GM13977 (cell line): ENCODE measurements at places on chromosomes 2 and 18.

DNA sequence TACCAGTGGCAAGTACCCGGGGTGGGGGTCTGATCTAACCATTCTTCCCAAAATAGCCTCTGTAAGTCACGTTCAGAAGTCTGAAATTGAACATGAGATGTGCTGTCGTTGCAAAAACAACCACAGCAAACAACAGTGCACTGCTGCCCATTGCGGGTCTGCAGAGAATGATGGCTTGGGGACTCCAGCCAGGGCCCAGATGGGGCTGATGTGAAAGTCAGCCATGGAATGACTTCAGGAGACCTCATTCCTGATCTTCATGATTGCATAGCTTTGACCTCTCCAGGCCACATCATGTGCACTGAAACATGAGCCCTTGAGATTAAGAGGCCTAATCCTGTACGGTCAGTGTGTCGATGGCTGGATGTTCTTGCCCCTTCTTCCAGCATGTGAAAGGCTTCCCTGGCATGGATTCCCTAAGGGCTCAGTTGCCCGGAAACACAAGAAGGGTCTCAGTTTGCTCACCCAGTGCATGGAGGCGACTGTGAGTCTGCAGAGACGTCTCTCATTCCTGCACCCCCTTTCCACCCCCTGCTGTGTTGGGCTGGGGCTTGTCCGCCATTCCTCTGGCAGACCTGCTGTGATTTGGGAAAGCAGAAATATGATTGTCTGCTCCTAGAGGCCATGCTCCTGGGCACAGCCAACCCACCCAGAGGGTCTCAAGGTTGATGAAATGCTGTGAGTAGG is 191.6 kb downstream of the SEPTIN10 start:
- DNase-seq: no peak

DNA sequence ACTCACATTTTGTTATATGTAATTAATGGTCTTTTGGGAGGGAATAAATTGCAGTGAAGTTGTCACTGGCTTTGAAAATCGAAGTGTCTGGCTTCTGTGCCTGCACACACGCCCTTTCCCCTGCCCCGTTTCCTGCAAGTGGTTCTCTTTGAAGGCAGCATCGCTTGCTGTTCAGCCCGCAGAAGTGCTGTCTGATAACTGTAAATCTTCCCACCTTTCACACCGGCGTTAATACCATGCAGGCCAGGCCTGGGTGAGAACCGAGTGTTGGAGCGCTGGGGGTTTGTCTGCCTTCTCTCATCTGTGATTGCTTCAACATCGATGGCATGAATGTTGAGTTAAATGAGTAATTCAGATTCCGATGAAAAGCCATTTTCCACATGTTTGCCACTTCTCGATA is 37.9 kb upstream of the RPL31 start:
- no peak for DNase-seq

DNA sequence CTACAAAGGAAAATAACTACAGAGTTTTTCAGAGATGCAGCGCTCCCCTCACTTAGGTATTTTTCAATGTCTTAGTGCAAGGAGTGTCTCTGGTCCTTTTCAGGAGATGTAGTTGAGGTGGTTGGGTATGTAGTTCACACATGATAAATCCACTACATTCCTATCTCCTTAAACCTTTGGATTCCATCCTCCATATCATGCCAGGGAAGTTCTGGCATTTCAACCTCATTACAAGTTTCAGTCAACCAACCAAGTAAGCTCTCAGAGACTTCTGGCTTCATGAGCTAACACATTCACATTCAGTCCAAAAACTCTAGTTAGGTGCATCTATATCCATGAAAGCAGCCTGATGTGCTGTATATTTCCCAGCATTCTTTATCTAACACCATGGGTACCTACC is 47.3 kb downstream of the MAP3K20 start:
- no peak for DNase-seq

DNA sequence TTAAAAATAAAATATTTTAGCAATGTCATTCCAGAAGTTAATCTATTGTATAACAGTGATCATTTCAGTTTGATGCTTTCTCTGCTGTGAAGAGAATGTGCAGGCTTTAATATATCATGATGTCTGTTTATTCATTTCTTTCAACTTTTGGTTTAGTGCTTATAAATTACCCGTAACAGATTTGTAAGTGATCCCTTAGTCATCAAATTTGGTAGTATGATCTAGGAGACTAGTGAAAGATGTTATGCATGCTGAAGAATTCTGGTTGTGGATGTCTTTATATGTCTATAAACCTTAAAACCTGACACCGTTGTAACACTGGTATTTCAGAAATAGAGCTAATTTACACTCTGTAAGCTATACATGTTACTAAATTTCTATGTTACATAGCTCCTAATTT is 260.4 kb downstream of the CPS1 start:
- DNase-seq: no peak
